CD4-positive, CD25-positive, alpha-beta regulatory T cell (primary cell): ENCODE measurements at places on chromosomes 11 and 22. TPM values are rescaled to one million over a fixed set of nuclear protein-coding genes. Genes with fewer than 3 reads are reported as not detected.
A peak's percentile ranks its signal among the peaks of the same experiment; 100 is the strongest.

NAALADL1 gene
- 52.2 TPM for polyA plus RNA-seq

FBLN1 gene
- not detected for polyA plus RNA-seq

VPS26B gene
- polyA plus RNA-seq = 61.7 TPM

GALR3 gene
- polyA plus RNA-seq = not detected

LGR4 gene
- not detected for polyA plus RNA-seq

CRYBA4 gene
- polyA plus RNA-seq = not detected

PPARA gene
- polyA plus RNA-seq = 4.0 TPM

PNPLA3 gene
- polyA plus RNA-seq = not detected

SMIM35 gene
- 1.5 TPM for polyA plus RNA-seq

CRYBB1 gene
- not detected for polyA plus RNA-seq

DNA sequence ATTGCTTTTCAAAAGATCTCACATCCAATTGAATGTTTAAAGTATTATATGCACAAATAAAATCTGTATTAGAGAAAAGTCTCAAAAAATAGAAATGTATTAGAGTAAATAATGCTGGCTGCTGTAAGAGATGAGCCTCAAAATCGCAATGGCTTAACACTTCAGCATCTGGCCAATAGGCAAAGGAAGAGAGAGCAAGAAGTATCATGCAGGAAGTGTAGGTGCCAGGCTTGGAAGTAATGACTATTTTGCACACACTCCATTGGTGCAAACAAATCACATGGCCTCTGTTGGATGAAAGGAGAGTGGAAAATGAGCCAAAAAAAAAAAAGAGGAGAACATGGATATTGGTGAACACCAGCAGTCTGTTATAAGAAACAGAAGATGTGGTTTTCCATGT is 193.0 kb upstream of the E2F8 start:
- DNase-seq = no peak

DNA sequence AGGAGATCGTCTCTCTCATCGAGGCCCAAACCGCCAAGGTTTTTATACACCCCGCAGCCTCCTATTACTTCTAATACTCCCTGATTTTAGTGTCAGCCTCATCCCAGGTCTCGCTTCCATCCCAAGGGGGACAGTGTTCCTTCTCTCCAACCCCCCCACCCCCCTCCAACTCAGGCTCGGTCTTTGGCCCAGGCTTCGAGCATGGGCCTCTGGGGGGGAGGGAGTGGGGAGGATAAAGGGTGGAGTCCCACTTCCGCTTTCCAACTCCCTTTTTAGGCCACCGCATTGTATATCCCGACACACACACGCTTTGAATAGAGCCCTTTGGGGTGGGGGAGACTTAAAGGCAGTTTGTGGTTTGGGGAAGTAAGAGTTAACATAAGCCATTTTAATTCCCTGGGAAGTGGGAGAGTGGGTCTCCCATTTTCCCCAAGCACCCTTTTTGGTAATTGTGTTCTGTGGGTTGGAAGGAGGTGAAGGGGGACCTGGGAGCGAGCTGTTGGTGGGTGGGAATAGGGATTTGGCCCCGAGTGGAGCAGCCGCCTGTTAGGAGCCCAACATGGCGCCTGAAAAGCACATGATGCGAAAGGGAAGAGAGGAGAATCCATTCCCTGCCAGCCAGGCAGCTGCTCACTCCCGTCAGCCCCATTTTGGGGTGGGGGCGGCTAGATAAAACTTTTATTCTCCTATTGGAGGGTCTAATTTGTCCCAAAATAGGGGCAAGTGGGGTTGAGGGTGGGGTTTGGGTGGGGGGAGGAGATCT is 844 bp downstream of the PCF11 start:
- DNase-seq = peak; percentile 38

- no peak for DNase-seq
Measured at GRCh38 chr11:85965202-85965601, 103.7 kb downstream of the PICALM start.

DNA sequence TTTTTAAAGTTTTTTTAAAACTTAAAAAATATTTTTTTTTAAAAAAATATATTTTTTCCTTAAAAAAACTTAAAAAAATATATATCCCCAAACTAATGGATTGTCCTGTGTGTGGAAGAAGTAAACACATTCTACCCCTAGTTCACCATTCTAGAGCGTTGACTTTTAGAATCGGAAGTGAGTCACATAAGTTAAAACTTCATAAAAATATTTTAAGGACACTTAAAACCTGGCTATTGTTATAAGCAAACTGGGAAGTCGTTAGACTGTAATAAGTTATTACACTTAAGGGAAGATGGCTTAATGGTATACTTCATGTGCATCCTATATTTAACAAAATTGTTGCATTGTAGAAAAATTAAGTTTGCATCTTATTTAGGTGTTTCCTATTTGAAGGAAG is 21.1 kb downstream of the FAM118B start:
- no peak for DNase-seq

DNA sequence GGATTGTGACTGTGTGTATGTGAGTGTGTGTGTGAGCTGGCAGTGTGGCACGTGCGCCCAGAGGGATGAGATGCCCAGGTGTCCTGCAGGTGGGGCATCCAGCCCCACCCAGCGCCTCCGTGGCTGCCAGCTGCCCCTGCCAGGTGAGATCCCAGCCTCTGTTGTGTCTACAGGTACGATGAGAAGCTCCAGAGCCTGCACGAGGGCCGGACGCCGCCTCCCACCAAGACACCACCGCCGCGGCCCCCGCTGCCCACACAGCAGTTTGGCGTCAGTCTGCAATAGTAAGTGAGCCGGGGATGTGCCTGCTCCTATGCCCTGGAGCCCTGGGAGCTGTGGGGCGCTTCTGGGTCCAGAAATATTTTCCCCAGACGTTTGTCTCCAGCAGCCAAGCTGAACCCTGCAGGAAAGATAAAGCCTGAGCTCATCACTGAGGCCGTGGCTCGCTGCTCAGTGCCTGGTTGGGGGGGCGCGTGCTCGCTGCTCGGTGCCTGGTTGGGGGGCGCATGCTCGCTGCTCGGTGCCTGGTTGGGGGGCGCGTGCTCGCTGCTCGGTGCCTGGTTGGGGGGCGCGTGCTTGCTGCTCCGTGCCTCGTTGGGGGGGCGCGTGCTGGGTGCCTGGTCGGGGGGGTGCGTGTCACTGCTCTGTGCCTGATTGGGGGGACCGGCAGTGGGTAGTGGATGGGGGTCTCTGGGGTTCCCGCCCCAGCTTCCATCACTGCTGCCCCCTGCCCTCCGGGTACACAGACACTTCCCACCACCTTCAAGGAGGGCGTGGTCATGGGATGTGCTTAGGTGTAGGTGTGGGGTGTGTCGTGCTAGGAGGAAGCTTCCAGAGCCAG is 73.2 kb downstream of the ARHGAP8 start:
- no peak for DNase-seq

GRCh38 chr11:89405629-89406028 is 85.5 kb downstream of the NOX4 start:
- no peak for DNase-seq

- no peak for DNase-seq
Measured at GRCh38 chr11:19895776-19896175, 183.1 kb downstream of the NAV2 start.

DNA sequence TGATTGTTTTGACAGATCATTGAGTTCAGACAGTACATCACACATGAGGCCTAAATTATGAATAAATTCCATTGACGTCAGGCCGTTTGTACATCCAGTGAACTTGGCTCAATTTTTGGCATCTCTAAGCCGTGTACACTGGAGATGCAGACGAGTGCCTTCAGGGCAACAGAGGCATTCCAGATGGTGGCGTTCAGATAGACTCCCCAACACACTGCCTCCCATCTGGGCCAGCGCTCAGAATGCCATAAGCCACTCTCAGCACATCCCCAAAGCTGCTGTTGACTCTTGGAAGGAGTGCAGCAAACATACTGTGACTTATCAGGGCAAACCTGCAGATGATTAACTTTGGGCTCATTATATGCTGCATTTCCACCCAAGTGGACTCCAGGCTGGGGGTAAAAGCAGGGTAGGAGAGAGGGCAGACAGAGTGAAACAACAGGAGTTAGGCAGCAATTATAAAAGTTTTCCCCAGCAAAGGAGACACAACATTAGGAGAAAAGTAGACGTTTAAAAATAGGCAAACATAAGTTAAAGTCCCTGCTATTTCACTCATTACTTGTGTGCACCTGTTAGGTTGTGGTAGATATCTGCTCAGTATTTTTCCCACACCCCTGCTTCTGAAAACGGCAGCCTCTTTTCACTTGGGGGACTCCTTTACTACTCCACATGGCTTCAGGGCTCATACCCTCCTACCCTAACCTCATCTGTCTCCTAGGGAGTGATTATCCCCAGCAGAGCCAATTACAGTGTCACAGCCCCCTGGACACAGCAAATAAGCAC is 60.2 kb upstream of the PDE3B start:
- no peak for DNase-seq

- no peak for DNase-seq
Measured at GRCh38 chr11:134332189-134332631, 422 bp downstream of the GLB1L2 start.

GRCh38 chr11:85961930-85962363 is 106.8 kb downstream of the CCDC83 start:
- no peak for DNase-seq

GRCh38 chr22:38311323-38311620 is 6.0 kb downstream of the CSNK1E start:
- no peak for DNase-seq

DNA sequence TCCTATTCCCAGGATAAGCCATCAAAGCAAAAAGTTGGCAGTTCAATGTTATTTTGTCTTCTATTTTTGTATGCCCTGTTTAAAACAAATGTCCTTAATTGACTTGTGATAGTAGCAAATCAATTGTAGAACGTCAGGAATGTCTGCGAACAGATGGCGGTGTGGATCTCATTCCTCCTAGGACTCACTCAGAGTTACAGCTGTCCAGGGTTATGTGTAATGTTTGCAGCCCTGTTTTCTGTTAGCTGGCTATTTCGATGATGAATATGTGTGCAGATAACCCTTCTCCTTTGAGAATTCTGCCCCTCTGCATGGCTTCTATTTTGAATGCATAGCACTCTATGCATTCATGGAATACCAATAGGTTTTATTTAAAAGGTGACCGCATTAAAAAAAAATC is 1248.0 kb upstream of the CNTN5 start:
- DNase-seq = no peak

GRCh38 chr11:1346669-1347390 is 37.4 kb upstream of the TOLLIP start:
- no peak for DNase-seq

DNA sequence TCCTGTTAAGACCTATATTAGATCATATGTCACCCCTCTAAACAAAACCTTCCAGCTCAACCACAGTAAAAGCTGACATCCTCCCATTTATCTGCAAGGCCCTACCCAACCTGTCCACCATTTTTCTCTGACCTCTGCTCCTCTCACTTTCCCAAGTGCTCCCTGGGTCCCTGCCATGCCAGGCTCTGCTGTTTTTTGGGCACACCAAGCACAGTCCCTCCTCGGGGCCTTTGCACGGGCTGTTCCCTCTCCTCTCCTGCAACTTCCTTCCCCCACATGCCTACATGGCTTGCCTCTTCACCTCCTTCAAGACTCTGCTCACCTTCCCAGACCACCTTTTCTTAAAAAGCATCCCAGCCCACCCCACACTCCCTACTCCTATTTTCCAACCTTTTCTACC is 9.8 kb downstream of the TST start:
- no peak for DNase-seq

- no peak for DNase-seq
Measured at GRCh38 chr11:72697814-72698213, 23.6 kb upstream of the PDE2A start.
